ENCODE measurements at places on chromosomes 1 and 21.

DNA sequence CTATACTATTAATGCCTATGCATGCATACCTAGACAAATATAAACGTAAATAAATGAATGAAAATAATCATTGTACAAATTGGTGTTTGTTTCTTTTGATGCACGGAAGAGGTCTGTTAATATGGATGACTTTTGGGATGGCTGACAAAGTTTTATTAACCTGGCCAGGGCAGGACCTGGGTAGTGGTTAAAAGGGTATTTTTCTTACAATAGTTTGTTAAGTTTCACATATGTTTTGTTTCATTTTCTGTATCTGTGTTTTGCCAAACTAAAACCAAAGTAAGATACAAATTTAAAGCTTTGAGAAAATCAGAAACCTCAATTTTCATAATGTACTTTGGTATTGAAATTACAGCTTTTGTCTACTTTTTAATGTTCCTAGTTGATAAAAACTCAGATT lies 222.7 kb upstream of the OLFM3 start:
- DNase-seq, result no peak
- H3K4me3 ChIP-seq, result no peak overlapping the region
- no peaks in the 10 kb centered on the region for H3K4me1 ChIP-seq
- H3K27me3 ChIP-seq, result no peaks in the 10 kb centered on the region
- H3K27ac ChIP-seq, result no peak overlapping the region
- peaks cover 7% of the 10 kb centered on the region for H3K36me3 ChIP-seq

DNA sequence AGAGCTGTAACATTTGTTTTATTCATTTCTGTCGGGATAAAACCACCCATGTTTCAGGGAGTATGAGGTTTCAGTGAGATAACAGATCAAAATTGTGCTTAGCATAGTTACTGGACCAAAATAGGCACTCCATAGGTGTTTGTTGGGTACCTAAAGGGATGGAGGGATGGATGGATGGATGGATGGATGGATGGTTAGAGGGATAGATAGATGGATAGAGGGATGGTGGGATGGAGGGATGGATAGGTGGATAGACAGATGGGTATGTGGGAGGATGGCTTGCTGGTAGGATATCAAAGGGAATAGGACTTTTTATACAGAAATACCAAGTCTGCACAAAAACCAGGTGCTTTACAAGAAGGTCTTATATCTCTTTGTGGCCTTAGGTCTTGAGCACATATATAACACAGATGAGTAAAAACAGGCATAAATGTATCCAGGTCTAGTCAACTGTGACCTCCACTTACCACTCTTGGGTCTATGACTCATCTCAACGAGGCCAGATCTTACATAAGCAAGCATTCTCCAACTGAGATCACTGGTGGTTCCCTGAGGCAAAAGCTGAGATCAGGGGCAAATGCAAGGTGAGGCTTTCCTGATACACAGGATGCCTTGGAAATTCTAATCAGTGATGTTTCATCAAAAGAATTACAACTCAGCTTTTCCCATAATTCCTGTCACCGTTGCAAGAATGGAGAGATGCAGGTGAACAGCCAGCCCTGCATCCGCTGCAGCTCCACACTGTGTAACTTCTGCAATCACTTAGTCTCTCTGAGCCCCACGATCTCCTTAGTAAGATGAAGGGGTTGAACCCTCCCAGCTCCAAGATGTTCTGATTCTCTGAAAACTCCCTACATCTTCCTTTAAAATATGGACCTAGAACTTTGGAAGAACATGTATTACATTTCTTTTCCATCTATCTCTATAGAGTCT lies 32.0 kb downstream of the PTAFR start:
- H3K27ac ChIP-seq, result no peak overlapping the region
- no peaks in the 10 kb centered on the region for H3K4me1 ChIP-seq
- H3K36me3 ChIP-seq, result no peaks in the 10 kb centered on the region
- no peaks in the 10 kb centered on the region for H3K27me3 ChIP-seq

DNA sequence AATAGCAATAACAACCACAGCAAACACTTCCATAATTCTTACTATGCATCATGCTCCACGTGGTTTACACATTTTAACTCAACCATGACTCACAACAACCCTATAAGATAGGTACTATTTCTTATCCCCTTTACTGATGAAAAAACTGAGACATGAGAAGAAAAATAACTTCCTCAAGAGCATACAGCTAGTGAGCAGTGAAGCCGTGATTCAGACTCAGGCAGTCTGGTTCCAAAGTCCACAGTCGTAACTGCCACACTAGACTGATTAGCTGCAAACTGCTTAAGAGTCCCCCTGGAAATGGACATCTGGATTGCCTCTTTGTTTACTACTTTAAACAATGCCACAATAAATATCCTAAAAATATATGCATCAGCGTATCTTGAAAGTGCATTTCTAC lies 55.7 kb downstream of the PLD5 start:
- H3K27ac ChIP-seq, result no peak overlapping the region
- H3K36me3 ChIP-seq, result no peaks in the 10 kb centered on the region
- no peaks in the 10 kb centered on the region for H3K4me1 ChIP-seq
- DNase-seq, result no peak

DNA sequence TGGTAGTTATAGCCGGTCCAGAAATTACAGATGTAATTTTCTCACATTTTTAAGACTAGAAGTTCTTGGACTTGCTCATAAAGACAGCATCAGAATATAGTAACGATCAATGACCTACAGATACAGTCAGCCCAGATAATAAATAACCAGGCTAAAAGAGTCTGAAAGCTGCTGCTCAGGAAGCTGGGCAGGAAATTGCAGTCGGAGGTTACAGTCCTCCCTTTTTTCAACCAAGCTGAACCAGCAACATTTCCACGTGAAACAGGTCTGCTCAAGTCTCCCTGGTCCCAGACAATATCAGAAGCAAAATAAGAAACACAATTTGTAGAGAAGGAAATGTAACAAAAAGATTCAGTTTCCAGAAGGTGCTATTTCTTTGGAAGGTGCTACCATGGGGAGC lies 457.4 kb downstream of the SIPA1L2 start:
- H3K27me3 ChIP-seq, result peaks cover 1% of the 10 kb centered on the region
- peaks cover 5% of the 10 kb centered on the region for H3K4me1 ChIP-seq
- no peak overlapping the region for H3K27ac ChIP-seq
- H3K36me3 ChIP-seq, result no peaks in the 10 kb centered on the region

DNA sequence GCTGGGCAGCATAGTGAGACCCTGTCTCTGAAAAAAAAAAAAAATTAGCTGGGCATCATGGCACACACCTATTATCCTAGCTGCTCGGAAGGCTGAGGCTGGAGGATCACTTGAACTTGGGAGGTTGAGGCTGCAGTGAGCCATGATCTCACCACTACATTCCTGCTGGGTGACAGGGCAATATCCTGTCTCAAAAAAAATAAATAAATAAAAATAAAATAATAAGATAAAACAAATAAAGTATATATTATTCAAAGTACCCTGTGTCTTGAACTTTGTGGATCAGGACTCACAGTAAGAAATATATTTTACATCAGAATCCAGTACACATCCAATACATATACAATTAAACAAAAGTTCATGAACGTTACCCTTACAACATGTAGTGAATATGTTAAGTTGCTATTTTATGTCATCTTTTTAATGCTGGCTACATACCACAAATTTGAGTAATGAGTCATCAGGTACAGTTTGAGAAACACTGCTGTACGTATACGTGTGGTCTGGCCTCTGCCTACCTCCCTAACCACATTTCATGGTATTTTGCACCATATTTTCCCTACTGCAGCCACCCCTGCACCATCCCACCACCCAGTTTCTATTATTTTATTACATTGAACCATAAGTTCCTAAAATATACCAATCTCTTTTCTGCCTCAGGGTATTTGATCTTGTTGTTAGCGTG lies 4.4 kb downstream of the NME7 start:
- H3K4me1 ChIP-seq, result peaks cover 5% of the 10 kb centered on the region
- H3K27me3 ChIP-seq, result no peaks in the 10 kb centered on the region
- H3K4me3 ChIP-seq, result no peak overlapping the region
